ENCODE measurements at places on chromosomes 5 and 9.

- peak; percentile 59 for DNase-seq
These were observed 382.4 kb downstream of the CDK5RAP2 start for GRCh38 chr9:120197605-120198004.

DNA sequence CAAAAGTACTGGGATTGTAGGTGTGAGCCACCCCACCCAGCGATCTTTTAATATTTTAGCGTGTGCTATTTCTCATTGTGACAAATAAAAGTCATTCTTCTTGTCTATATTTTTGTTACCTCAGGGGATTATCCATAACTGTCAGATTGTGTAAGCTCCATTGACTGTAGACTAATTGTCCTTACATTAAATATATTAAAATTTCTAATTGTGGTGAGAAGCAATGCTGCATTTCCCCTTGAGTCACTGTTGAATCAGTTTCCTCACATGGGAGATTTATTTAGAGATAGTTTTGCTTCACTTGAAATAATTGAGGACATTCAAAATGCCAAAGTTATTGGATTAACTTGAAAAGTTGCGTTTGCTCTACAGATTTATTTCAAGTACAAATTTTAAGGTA is 782.4 kb upstream of the WWC1 start:
- DNase-seq = no peak

- DNase-seq = no peak
These were observed 54.1 kb upstream of the ELL2 start for GRCh38 chr5:96015709-96016108.

DNA sequence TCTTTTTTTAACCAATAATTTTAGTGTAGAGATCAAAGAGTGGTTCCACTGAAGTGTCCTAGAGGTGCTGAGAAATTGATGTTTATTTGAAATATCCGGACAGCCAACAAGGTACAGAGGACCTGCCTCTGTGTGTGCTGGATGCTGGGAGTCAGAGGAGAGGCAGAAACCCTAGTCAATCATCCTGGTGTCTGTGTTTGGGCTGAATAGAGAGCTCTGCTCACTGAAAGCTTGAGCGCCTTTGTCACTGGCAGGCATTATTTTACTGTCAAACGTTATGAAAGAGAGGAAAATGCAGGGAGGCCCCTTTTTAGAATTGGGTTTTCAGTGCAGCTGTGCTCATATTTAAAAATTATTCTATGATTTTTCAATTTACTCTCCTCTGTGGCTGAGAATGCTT is 480.3 kb upstream of the TYRP1 start:
- no peak for DNase-seq

GRCh38 chr5:127331890-127332649 is 41.5 kb downstream of the MEGF10 start:
- no peak for DNase-seq

DNA sequence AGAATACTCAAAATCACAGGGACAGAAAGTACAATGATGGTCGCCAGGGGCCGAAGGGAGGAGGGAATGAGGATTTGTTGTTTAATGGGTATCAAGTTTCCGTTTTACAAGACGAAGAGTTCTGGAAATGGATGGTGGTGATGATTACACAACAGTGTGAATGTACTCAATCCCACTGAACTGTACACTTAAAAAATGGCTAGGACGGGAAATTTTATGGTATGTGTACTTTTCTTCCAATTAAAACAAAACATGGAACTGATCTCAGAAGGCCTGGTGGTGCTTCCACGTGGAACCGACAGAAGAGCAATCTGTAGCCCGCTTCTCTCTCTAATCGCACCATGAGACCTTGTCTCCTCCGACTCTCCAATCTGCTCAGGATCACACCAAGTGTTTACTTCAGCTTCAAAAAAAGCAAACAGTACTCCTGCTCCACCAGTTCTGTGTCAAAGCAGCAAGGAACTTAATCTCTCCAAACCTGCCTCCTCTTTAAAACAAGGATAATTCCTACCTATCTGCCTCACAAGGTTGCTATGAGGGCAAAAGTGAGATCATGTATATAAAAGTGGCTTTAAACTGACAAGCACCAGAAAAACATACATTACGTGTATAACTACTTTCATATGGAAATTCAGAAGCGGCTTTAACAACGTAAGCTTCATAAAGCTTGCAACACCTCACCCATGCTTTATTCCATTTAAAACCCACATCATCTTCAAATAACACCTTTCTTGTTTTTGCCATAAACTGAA is 2.1 kb downstream of the ECPAS start:
- DNase-seq = peak; percentile 36

DNA sequence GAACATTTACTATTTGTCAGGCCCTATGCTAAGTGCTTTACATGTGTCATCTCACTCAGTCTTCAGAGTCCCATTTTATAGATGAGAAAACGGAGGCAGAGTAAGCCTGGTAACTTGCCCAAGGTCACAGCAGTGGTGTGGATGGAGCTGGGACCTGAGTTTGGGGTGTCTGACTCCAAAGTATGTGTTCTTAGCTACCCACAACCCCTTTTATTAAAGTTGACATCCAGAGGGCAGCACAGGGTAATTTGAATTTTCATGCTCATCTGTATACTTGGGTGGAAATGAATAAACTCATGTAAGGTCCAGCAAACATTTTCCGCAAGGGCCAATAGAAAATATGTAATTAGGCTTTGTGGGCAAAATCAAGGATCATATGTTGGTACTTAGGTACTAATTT is 93.4 kb upstream of the SLC25A48 start:
- DNase-seq = no peak

DNA sequence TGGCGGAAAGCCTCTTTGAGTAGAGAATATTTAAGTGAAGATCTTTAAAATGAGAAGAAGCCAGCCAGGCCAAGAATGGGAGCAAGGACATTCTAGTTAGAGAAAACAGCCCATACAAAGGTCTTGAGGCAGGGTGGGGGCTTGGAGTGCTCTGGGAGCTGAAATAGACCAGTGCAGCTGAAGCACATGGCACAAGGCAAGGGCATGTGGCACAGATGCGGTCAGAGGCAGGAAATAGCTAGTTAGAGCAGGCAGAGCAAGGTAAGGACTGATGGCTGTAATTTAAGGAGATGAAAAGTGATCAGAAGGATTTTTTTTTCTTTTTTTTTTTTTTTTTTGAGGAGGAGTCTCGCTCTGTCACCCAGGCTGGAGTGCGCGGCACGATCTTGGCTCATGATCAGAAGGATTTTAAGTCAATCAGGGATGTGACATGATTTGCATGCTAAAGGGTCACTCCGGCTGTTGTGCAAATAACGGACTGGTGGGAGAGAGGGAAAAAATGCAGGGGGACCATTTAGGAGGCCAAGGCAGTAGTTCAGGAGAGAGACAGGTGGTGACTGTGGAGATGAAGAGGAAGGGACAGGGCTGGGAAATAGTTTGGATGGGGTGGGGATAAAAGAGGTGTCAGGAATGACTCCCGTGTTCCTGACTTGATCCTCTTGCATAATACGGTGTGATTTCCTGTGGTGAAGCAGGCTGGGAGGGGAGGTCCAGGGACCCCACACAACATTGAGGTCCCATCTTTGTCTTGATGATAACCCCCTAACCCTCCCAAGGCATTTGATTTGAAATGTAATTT is 207.6 kb downstream of the HSPA4 start:
- DNase-seq = no peak

- DNase-seq = no peak
These were observed 34.8 kb upstream of the CDKN2B start for GRCh38 chr9:22043928-22044327.

DNA sequence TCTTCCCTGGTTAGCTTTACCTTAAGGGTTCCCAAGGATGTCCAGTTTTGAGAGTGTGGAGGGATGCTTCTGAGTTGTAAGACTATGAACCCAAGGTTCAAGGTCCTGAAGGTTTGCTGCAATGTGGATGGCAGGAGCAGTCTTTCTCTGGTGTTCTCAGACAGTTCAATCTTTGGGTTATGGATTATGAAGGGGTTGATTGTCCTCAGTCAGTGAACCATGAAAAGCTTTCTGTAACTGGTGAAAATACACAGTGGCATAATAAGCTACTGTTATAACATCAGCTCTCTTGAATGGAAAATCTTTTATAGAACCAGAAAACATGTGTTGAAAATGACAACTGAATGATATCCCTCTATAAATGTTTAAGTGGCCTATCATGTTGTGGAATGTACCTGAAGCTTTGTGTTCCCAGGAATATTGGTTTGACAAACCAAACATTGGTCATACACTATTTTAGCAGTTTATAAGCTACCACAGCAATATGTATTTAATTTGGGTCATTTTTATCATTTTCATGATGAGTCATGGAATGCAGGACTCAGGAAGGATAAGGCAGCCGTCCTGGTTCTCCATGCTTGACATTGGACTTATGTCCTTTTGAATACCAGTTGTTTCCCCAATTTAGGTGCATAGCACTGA is 1041.8 kb upstream of the ARRDC3 start:
- peak; percentile 49 for DNase-seq

- DNase-seq = no peak
These were observed 89.7 kb downstream of the PDE6A start for GRCh38 chr5:149854866-149855265.

GRCh38 chr5:146006470-146007190 is 70.3 kb downstream of the SH3RF2 start:
- DNase-seq = no peak

GRCh38 chr5:115360046-115360685 is 63.7 kb upstream of the CCDC112 start:
- DNase-seq = no peak

- DNase-seq = no peak
These were observed 3.4 kb downstream of the TBCA start for GRCh38 chr5:77772729-77773128.

- no peak for DNase-seq
These were observed 18.3 kb upstream of the STOM start for GRCh38 chr9:121388140-121388905.

GRCh38 chr5:9376363-9377117 is 169.3 kb downstream of the SEMA5A start:
- DNase-seq = no peak

- no peak for DNase-seq
These were observed 9.9 kb upstream of the TSLP start for GRCh38 chr5:111061618-111062017.

GRCh38 chr9:107481035-107481434 is 8.5 kb downstream of the KLF4 start:
- DNase-seq = peak; percentile 45

GRCh38 chr9:89902450-89903140 is 297.8 kb downstream of the GADD45G start:
- no peak for DNase-seq

- DNase-seq = no peak
These were observed 26.1 kb downstream of the SPDL1 start for GRCh38 chr5:169609716-169610115.

DNA sequence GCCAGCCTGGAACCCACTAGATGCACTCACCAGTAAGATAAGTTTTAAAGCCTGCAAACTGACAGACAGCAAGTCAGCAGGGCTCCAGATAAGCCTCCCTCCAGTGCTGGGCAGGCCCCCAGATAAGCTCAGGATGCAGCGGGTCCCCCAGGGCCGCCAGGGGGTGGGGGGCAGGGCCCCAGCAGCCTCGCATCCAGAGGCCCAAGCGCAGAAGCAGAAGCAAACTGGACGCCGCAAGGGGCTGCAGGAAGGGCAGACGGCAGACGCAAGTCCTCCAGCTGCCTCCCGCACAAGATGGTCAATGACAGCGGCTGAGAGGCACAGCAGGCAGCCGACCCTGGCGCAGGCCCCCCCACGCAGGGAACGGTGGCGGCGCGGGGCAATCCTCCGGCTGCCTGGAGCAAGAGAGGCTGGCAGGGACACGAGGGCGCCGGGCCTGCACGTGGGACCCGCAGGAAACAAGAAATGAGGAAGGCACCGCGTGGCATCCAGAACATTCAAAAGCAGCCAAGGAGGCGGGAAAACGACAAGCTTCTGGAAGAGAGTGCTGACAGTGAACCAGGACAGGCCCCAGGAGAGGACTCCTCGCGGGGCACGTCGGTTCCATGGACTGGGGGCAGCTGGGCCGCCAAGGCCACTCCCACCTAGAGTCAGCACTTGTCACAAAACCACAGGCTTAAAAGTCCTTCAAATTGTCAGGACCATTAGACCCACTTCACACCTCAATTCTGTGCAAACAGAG is 49.8 kb downstream of the ROR2 start:
- peak; percentile 10 for DNase-seq

GRCh38 chr9:118418887-118419565 is 714.8 kb downstream of the TLR4 start:
- no peak for DNase-seq

GRCh38 chr5:108672639-108673038 is 75.1 kb upstream of the FER start:
- no peak for DNase-seq

GRCh38 chr5:74767579-74767913 is 497 bp downstream of the NSA2 start:
- DNase-seq = no peak

DNA sequence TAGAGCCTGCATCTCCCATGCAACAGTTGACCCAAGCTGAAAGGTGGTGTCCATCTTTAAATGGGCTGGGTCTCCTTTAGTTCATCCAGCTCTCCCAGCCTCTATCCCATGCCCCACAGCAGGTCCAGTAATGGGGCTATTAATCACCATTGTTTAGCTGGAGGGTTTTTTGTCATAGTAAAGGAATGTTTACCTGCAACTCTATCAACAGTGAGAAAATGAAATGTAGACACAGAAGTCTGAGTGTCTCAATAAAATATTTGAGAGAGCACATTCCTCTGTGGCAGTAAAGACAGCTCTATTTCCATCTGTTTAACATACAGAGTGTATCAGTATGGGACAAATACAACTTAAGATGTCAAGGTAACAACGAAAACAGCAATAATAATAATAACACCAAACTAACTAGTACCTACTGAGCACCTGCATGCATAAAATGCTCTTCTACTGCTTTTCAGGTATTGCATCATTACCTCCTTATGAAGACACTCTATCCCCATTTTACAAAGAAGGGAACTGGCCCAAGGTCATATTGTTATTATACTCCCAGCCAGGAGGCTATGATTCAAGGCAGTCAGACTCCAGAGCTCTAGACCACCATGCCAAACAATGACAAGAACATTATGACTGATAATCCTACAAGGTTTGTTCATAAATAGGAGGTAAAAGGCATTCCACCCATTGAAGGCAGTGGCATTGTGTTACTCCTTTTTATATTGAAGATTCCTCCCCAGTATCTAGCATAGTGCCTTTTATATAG is 21.0 kb upstream of the C5orf58 start:
- DNase-seq = no peak

All from NCI-H526 treated with DMSO at 0.1 percent for 48 hours (cell line).